HTR-8/SVneo (cell line): ENCODE measurements at places on chromosomes 6 and 20.

GRCh38 chr20:37903317-37904007 lies 535 bp downstream of the VSTM2L start:
- DNase-seq: no peak

DNA sequence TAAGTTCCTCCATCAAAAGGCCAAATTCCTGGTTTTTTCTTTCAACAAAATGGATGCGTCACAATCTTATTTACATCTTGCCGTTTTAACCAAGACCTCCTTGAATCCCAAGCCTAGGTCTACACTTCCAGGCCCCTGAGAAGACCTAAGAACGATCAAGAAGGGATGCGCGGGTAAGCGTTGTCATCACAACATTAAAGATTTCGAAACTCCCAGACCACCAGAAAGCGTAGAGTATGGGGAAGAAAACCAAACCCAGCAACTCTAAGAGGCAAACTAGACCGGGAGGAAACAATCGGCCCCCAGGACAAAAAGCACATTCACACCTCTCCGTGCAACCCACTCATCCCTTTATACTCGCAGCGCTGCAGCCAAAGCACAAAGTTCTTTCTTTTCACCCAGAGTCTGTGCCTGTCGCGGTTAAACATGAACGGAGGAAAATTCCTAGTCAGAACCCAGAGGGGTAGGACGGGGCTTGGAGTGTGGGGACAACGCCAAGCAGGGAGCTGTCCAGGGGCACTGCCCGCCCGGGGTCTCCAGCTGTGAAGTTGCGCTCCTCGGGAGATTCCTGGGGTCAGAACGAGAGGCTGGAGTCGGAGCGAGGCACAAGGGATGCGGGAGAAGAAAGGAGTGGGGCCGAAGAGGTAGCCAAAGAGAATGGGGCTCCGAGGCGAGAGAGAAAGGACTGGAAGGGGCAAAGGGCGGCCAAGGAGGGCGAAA lies 725 bp downstream of the OSER1 start:
- no peak for DNase-seq

DNA sequence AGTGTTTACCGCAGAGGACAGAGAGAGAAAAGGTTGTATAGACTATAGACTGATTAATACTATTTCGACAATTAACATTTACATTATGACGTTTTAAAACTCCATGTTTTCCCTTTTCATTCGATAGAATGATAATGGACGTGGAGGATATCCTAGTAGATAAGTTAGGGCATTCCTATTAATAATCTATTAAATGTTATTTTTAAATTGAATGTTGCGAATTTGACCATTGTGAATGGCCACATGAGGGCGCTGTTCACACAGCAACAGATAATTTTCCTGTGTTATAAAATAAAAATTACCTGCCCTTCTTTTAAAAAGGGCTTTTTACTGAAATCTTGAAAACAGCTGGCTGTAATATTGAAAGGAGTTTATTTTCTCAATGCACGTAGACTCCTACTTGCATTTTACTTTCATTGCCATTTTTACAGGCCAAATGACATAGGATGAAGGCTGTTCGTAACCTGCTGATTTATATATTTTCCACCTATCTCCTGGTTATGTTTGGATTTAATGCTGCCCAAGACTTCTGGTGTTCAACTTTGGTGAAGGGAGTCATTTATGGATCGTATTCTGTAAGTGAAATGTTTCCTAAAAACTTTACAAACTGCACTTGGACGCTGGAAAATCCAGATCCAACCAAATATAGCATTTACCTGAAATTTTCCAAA lies 3.3 kb downstream of the ADGRB3 start:
- DNase-seq: no peak

- DNase-seq: no peak
These were observed 29.7 kb downstream of the STK35 start for GRCh38 chr20:2131366-2131765.

GRCh38 chr6:168950858-168951214 lies 302.8 kb downstream of the THBS2 start:
- no peak for DNase-seq

GRCh38 chr20:32337937-32338661 lies 20.0 kb upstream of the ASXL1 start:
- no peak for DNase-seq

DNA sequence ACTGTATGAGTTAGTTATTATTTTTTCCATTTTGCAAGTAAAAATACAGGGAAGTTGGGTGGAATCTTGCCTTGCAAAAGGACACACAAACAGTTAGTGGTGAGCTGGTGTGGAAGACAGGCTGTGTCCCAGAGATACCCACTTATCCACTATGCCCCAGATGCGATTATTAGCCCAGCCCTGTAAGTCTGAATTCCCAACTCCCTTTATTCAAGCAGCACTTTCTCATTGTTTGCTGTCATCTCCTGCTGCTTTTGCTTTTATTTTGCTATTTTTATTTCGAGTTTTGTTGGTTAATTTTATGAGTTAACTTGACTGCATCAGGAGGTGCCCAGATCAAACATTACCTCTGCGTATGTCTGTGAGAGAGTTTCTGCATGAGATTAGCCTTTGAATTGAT lies 239.4 kb downstream of the DOK5 start:
- no peak for DNase-seq

GRCh38 chr6:159616456-159616855 lies 76.6 kb downstream of the SOD2 start:
- DNase-seq: no peak

GRCh38 chr20:32282461-32282860 lies 5.0 kb downstream of the KIF3B start:
- DNase-seq: no peak

DNA sequence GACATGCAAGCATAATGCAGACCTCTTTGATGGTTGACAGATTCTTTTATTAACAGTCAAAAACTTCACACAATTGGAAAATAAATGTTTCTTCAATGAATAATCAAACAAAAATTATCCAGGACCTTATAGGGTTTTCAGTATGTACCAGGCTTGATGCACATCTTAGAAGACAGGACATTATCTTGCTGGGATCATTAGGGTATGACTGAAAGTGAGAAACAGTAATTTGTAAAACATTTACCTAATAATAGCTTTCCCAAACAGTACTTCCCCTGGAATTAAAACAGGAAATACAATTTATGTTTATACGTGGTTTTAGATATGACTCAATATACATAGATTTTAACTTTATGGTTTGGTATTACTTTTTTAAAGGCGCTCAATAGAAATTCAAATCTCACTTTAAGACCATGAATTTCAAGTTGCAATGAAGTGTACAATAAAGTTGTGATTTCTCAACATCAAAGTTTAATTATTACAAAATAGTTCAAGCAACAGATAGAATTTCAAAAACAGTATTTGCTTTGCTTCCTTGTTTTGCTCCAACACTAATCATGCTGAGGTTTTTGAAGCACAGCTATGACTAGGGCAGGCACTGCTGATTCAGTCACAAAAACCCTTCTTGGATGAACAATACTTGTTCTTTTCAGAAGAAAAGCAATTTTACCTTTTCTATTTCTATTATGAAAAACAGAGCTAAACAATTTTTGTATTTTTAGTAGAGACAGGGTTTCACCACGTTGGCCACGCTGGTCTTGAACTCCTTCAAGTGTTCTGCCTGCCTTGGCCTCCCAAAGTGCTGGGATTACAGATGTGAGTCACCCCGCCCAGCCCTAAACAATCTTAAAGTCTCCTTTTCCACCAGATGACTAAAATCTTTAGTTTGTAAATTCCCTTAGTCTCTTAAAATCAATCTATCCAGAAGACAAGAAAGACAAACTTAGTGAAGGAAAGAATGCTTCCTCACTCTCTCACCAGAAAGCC lies 13.7 kb downstream of the SOD2 start:
- DNase-seq: no peak
